ENCODE measurements at places on chromosomes 4 and X. TPM values are rescaled to one million over a fixed set of nuclear protein-coding genes. Genes with fewer than 3 reads are reported as not detected.

MAGEE1 gene
- total RNA-seq: 0.56 TPM

ARHGAP6 gene
- 1.8 TPM for total RNA-seq

STARD8 gene
- 1.7 TPM for total RNA-seq

DCLK2 gene
- total RNA-seq: 11.3 TPM

NHSL2 gene
- total RNA-seq: 0.83 TPM

SPACA5 gene
- total RNA-seq: not detected

TMEM150C gene
- 0.36 TPM for total RNA-seq

ZDHHC15 gene
- total RNA-seq: not detected

NOX1 gene
- not detected for total RNA-seq

CT47B1 gene
- total RNA-seq: not detected

GPAT3 gene
- total RNA-seq: 5.3 TPM

CHIC2 gene
- 65.0 TPM for total RNA-seq

All from IMR-90 (cell line).